ENCODE measurements at places on chromosomes 5 and 9.

DNA sequence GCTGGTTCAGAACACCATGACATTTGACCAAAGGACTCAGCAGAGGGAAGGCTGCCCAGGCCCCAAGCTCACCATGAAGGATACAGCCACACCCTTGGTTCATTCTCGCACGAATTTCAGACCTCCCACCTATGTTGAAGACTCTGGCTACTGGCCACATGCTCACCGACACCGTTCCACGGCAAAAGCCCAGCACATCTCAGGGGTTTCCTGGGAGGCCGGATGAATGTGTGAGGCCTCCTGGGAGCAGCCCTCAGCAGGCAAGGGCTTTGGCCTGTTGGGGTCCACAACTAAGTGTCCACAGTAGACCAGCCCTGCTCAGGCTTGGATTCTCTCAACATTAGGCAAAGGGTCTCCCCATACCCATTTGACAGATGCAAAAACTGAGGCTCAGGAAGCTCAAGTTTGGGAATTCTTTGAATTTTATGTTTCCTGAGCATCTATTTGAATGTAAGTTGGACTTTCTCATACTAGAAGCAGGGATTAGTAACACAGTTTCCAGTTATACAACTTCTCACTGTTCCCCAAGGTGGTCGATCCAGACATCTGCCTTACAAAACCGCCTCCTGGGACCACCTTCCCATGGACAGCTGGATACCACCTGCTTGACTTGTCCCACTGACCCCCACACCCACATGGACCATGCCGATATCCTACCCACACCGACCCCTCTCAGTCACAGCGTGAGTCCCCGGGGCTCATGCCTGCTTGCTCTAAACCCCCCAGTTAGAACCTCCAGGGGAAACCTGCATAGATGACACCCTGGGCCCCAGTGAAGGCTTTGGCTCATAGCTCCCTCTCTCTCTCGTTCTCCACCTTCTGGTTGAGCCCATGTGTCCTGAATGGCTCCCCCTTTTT lies 27.9 kb downstream of the CCT5 start:
- no peak for DNase-seq

- no peak for DNase-seq
These were observed 71.2 kb downstream of the LURAP1L start for GRCh38 chr9:12846035-12846434.

GRCh38 chr9:91157883-91158282 lies 203.8 kb downstream of the AUH start:
- no peak for DNase-seq

- DNase-seq = no peak
These were observed 142.3 kb downstream of the GRIA1 start for GRCh38 chr5:153632748-153633290.

GRCh38 chr9:105007143-105007542 lies 79.2 kb upstream of the ABCA1 start:
- DNase-seq = no peak

DNA sequence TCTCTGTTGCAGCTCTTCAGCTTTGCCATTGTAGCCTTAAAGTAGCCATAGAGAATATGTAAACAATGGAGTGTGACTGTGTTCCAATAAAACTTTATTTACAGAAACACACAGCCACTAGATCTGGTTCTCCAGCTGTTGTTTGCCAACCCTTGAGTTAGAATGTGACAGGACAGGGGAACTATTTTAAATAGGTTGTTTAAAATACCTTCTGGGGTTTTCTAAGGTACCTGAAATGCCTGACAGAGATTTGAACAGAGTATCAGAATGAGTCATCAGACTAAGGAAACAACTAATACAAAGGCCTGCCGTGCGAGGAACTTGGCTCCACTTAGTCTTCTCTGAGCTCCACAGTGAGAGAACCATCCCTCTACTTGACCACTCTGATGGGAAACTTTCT lies 85.4 kb downstream of the HSD17B4 start:
- no peak for DNase-seq

DNA sequence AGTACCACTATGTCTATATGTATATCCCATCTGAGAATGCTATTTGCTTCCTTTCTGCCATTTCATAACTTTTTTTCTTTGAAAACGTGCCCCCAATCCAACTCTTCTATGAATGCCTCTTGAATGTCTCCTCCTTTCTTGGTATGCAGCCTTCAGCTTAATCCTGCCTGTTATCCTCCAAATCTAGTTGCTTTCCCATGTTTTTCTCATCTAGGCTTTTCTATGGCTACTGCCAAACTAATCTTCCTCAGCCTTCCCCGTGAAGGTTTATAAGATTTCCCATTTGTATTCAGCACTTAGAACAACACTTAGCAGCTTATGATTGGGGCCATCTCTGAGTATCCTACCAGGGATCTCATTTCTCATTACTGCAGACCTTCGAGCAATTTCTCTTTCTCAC lies 2.5 kb downstream of the TGFBR1 start:
- no peak for DNase-seq

DNA sequence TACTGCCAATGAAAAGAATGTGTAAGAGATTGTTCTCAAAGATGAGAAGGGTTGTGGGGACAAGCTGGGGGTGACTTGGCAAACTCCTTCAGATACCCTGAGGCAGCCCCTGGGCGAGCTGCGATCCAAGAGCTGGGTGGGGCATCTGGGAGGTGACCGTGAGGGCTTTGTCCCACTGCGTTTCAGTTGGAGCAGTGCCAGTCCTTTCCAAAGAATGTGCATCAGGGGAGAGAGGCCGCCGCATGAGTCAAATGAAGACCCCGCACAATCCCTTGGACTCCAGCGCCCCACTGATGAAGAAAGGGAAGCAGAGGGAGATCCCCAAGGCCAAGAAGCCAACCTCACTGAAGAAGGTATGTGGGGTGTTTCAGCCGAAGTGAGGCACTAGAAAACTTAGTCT lies 28.4 kb downstream of the SECISBP2 start:
- DNase-seq = no peak

GRCh38 chr5:1895739-1896420 lies 13.2 kb upstream of the IRX4 start:
- DNase-seq = no peak

DNA sequence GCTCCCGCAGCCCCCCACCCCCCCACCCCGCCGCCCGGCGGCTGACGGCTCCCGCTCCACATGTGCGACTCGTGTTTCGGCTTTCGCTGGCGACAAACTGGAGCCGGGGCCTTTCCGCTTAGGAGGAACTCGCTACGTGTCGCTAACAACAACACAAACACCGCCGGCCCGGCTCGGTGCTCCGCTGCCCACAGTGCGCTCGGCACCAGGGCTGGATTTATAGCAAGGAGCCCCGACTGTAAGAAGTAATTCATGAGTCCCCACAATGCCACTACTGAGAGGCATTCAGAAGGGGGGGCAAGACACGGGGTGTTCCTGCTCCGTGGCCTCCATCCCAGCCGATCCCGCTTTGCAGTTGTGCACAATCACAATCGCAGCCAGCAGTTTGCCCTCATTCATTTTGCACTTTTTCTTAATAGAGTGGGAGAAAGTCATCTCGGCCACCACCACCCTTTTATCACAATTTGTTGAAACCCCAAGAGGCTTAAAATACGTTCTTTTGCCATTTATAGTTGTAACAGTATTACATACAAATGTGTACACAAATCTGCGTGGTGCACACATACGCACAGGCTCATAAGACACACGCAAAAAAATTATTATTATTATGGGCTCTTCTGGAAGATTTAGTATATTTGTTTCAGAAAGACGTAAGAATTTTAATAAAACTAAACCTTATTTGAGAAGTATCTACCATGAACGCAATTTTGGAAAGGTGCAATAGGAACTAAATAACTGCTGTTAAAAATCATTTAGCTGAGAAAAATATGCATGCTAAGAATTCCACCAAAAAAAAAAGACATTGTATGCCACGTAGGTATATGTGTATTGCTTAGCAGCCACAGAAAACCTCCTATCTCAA lies 48.1 kb downstream of the EBF1 start:
- DNase-seq = no peak

DNA sequence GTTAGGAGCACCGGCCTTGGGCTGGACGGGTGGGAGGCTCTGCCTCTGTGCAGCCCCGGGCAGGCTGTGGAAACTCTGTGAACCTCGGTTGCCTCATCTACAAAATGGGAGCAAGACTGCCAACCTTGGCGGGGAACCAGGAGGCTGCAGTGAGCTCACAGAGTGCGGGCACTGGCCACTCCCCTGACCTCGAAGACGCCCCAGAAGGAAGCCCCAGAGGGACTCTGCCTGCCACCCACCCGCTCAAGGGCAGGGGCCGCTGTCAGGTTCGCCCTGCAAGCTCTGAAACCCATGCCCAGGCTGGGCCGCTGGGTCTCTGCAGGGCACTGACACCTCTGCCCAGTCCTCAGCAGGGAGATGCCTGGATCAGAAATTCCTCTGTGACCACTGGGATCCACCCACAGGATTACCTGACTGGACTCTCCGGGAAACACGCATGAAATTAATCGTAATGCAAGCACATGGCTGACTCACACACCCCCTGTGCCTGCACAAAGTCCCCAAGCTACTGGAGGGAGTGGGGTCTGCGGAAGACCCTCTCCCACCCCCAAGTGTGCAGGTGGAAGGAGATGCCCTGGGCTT lies 7.4 kb downstream of the CCDC187 start:
- no peak for DNase-seq

GRCh38 chr9:8486095-8486494 lies 686.5 kb upstream of the DMAC1 start:
- DNase-seq = no peak

- DNase-seq = no peak
These were observed 22.3 kb upstream of the NPM1 start for GRCh38 chr5:171365351-171365750.

DNA sequence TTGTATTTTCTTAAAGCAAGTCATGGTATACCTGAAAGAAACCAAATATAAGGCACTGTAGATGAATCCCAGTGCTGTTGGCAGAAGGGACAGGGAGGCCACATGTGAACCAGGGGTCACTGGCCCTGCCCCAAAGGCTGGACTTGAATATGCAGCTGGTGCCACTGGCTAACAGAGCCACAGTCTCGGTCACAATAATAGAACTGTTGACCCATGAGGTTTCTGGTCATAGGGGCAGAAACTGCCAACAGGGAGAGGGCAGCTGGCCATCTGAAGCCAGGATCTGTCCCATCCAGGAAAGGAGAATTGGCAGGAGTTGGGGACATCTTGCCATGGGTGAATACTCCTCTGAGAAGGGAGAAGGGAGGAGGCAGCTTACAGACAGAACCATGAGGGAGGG lies 31.9 kb downstream of the PALM2AKAP2 start:
- DNase-seq = no peak

GRCh38 chr5:56710826-56711590 lies 104.3 kb upstream of the MAP3K1 start:
- no peak for DNase-seq

GRCh38 chr9:133306242-133307204 lies 29.5 kb downstream of the SURF6 start:
- no peak for DNase-seq

DNA sequence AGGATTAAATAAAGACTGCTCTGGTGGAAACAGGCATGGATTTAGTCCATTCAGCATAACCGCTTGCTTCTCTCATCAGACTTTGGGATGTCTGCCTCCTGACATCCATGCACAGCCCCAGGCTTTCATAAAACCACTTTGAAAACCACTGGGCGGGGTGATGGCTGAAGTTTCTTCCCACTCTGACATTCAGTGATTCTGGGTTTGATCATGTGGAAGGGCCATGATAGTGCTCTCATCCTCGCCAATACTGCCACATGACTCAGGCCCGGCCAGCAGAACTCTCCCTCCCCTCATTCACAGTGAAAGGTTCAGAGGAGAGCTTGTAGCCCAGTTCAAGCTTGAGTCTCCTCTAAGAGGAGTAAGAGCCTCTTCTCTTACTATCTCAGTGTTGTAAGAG lies 29.6 kb upstream of the GLRA1 start:
- DNase-seq = no peak

- no peak for DNase-seq
These were observed 1.2 kb upstream of the CKS2 start for GRCh38 chr9:89309608-89310474.

DNA sequence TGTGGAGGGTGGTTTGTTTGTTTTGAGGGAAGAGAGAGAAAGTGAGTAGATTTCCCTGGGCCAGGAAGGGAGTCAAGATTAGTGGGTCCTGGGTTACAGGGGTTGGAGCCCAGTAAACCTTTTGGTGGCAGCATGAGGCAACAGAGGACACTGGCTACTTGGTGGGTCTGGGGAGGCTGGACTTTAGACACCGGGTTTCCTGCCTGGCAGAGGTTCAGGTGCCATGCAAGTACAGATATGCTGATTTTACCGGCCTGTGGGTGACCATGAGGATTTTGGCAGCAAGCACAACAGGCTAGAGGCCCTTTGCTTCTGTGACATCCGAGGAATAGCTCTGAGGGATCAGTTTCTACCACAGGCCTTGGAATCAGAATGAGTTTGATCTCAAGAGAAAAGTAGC lies 18.9 kb downstream of the MAST4 start:
- DNase-seq = no peak

GRCh38 chr9:100595391-100596199 lies 17.7 kb downstream of the CAVIN4 start:
- no peak for DNase-seq

DNA sequence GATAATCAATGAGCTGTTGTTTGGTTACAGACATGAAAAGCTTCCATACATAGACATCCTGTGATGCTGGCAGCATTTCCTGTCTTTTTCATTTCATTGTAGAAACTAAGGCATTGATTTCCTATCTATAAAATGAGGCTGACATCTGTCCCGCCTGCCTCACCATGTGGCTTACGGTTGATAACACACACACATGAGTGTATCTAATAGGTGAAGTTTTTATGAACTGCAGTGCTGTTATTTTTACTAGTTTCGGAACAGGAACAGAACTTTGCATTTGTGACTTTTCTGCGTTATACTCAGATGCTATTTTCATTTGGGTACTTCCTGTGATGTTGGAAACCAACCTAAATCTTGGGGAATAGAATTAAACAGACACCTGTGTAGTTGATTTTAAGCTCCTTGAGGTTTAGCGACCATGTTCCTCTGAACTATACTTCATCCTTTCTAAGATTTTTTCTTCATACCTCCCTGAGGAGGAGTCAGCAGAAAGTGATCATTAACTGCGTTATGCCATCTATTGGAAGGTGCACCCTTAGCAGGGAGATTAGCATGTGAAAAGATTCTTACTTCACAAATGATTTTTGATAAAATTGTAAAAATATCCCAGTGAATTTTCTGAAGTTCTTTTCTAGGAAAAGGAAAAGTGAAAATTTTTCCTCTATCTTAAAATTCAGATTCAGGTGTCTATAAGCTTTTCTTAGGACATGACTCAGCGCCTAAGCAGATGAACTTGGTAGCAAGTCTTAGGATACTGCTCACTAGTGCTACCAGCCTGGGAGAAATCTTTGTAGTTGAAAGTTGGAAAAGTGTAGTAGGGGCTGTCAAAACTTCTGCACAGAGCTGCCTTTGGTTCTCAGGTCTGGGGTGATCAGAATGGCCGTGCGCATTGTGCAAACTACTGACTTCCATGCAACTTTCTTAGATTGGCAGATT lies 134.5 kb downstream of the TRIO start:
- no peak for DNase-seq

GRCh38 chr5:88644676-88645075 lies 238.3 kb downstream of the MEF2C start:
- DNase-seq = no peak

DNA sequence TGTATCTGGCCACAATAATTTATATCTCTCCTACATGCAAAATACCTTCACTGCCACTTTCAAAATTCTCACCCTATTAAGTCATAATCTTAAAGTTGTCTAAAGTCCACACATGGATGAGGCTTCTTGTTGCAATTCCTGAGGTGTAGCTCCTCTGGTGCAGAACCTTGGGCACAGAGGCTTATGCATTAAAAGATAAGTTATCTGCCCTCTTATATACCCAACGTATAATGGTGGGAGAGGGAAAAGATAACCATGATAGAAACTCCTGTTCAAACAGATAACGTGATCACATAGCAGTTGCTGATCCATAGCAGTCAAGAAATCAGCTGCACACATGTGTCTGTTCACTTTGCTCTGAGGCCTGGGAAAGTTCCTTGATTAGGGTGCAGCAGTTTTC lies 1767.0 kb downstream of the MAT2B start:
- DNase-seq = no peak
